ENCODE measurements at places on chromosomes 12 and 14. TPM values are rescaled to one million over a fixed set of nuclear protein-coding genes. Genes with fewer than 3 reads are reported as not detected.

The TSHR gene
- 0.70 TPM for total RNA-seq

DNA sequence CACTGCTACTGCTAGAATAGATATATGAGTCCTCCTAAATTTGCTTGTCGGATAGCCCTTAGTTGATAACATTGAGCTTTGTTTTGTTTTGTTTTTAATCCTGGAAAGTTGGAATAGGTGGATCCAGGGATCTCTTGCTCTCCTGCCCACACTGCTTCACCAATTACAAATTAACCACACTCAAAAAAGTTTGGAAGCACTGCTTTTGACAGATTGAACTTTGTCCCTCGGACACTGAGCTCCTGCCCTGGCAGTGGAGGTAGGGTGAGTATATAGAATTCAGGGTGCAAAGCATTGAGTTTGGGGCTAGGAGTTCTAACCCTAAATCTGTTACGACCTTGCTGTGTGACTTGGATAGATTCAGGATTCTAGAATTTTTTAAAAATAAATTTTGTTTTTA is 15.1 kb upstream of the SYNDIG1L start:
- no peak overlapping the region for H3K27ac ChIP-seq
- no peaks in the 10 kb centered on the region for H3K4me1 ChIP-seq
- H3K27me3 ChIP-seq: peaks cover 35% of the 10 kb centered on the region
- DNase-seq: no peak
- no peaks in the 10 kb centered on the region for H3K36me3 ChIP-seq

DNA sequence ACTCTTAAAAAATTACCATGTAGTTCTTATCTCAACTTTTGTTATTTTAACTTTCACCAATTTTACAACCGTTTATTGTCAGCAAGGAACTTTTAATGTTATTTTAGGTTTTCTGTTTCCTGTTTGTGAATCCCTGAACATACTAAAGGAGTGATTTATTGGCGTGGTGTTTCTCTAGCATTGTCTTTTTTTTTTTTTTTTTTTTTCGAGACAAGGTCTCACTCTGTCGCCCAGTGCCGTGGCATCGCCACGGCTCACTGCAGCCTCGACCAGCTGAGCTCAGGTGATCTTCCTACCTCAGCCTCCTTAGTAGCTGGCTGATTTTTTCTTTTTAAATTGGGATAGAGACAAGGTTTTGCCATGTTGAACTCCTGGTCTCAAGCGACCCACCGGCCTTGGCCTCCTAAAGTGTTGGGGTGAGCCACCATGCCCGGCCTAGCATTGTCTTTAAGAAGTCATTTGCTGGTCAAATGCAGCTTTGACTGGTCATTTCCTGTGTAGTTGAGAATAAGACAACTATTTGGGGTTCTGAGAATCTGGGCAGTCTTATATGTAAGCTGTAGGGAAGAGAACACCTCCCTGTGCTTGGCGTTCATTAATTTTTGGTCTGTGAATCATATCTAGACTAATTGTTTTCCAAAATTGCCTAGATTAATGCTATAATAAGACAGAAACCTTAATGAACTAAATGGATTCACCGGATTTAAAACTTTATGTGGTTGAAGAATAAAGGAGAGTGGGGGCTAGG is 2.1 kb downstream of the WASHC4 start:
- H3K27me3 ChIP-seq: peaks cover 5% of the 10 kb centered on the region
- peak overlapping the region; percentile 96 for H3K27ac ChIP-seq
- peaks cover 44% of the 10 kb centered on the region for H3K4me1 ChIP-seq
- peaks cover 30% of the 10 kb centered on the region for H3K36me3 ChIP-seq
- H3K4me3 ChIP-seq: peak overlapping the region; percentile 92
- no peak for DNase-seq

GRCh38 chr12:126667339-126667738 is 1599.6 kb upstream of the TMEM132C start:
- no peak overlapping the region for H3K27ac ChIP-seq
- no peaks in the 10 kb centered on the region for H3K4me1 ChIP-seq
- H3K36me3 ChIP-seq: no peaks in the 10 kb centered on the region
- no peaks in the 10 kb centered on the region for H3K27me3 ChIP-seq
- no peak for DNase-seq

DNA sequence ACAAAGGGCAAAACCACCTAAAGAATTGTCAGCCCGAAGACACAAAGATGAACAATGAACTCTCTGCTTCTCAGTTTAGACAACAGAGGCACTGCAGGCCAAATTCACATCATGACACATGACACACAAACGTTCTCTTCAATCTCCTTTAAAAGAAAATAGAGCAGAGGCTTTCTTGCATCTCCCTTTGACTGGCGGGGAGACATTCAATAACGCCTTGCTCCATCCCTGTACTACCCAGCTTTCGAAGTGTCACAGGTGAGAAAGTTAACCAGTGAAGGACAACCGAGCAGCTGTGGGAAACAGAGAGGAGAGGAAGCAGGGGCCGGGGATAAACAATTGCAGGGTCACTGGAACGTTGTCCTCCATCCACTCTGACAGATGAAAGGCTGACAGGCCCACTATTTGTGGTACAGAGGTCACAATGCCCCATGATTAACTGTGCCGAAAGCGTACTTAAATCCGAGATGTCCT is 130.8 kb downstream of the PHLDA1 start:
- no peaks in the 10 kb centered on the region for H3K4me1 ChIP-seq
- no peak overlapping the region for H3K4me3 ChIP-seq
- H3K36me3 ChIP-seq: no peaks in the 10 kb centered on the region
- peaks cover 11% of the 10 kb centered on the region for H3K27me3 ChIP-seq

GRCh38 chr12:75756111-75756510 is 244.7 kb upstream of the KRR1 start:
- peaks cover 18% of the 10 kb centered on the region for H3K4me1 ChIP-seq
- no peak overlapping the region for H3K4me3 ChIP-seq
- no peaks in the 10 kb centered on the region for H3K36me3 ChIP-seq
- no peak for DNase-seq
- H3K27me3 ChIP-seq: peaks cover 1% of the 10 kb centered on the region

DNA sequence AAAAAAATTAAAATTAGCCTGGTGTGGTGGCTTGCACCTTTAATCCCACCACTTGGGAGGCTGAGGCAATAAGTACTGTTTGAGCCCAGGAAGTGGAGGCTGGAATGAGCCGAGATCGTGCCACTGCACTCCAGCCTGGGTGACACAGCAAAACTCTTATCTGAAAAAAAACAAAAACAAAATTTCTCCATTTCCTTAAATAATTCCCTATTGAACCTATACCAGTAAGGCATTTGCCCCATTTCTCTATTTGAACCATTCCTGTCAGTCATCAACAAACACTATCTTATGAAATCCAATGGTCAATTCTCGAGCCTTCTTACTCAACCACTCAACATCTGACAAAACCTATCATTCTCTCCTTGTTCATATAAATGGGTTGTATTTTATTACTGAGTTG is 14.7 kb downstream of the SLC2A14 start:
- no peaks in the 10 kb centered on the region for H3K36me3 ChIP-seq
- peaks cover 8% of the 10 kb centered on the region for H3K4me1 ChIP-seq
- no peak for DNase-seq
- H3K4me3 ChIP-seq: no peak overlapping the region
- H3K27ac ChIP-seq: no peak overlapping the region
